ENCODE measurements at places on chromosomes 2 and 18.

DNA sequence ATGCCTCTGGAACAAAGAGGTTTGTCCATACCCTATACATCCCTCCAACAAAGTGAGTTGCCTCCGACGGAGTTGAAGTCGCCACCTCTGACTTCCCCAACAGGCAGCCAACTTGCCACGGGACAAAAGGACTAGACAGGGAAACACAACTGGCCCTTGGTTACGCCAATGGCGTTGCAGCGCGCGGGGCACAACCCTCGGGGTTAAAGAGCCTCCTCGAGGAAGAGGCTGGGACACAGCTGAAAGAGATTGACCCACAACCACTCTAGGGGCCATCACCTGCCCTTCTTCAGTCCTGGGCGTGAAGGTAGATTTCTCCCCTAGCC is 545 bp downstream of the GTF3C2 start:
- no peak for DNase-seq

GRCh38 chr2:227324642-227324994 is 433 bp upstream of the MFF start:
- no peak for DNase-seq

GRCh38 chr2:108316033-108316432 is 27.3 kb downstream of the SULT1C2 start:
- no peak for DNase-seq

DNA sequence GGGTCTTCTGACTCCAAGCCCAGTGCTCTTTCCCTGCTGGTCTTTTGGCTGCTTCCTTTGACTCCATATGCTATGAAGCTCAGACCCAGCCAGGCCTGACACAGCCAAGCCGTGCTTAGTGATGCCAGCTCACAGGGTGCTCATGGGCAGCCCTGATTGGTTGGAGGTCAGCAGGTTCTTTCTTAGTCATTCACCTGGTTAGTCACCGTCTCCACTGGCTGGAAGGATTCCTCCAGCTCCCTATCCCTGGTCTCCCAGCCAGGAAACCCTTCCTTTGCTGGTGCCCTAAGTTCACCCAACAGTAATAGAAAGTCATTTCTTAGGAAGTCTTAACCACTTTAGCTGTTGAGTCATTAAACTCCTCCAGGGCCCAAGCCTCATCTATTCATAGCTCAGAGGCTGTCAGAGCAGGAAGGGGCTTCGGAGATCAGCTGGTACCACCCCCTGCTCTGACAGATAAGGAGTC is 3.9 kb downstream of the KCNK3 start:
- DNase-seq, result no peak

- DNase-seq, result no peak
These were observed 66.0 kb upstream of the ITGB6 start for GRCh38 chr2:160266037-160266551.

- no peak for DNase-seq
These were observed 216.3 kb downstream of the MYT1L start for GRCh38 chr2:2114707-2115245.

GRCh38 chr2:122186761-122187222 is 431.3 kb downstream of the TSN start:
- no peak for DNase-seq

GRCh38 chr18:62670573-62670972 is 44.8 kb upstream of the PHLPP1 start:
- DNase-seq, result no peak

GRCh38 chr2:241703032-241703604 is 1.3 kb downstream of the ING5 start:
- no peak for DNase-seq

- no peak for DNase-seq
These were observed 27.2 kb downstream of the KIF1A start for GRCh38 chr2:240792629-240793312.

GRCh38 chr2:147082850-147083522 is 761.8 kb upstream of the ACVR2A start:
- DNase-seq, result peak; percentile 71

- DNase-seq, result no peak
These were observed 92.8 kb downstream of the AKAIN1 start for GRCh38 chr18:5104246-5104645.

- DNase-seq, result no peak
These were observed 190.4 kb downstream of the RIT2 start for GRCh38 chr18:42925036-42925435.

DNA sequence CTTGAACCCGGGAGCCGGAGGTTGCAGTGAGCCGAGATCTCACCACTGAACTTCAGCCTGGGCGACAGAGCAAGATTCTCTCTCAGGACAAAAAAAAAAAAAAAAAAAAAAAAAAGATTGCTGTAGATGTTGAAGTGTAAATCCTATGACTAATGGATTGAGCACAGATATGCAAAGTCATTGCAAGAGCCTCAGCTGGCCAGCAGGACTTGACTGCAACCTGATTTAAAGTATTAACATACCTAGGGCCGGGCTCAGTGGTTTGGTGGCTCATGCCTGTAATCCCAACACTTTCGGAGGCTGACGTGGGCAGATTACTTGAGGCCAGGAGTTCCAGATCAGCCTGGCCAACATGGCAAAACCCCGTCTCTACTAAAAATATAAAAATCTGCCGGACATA is 103.4 kb upstream of the MSH2 start:
- no peak for DNase-seq

DNA sequence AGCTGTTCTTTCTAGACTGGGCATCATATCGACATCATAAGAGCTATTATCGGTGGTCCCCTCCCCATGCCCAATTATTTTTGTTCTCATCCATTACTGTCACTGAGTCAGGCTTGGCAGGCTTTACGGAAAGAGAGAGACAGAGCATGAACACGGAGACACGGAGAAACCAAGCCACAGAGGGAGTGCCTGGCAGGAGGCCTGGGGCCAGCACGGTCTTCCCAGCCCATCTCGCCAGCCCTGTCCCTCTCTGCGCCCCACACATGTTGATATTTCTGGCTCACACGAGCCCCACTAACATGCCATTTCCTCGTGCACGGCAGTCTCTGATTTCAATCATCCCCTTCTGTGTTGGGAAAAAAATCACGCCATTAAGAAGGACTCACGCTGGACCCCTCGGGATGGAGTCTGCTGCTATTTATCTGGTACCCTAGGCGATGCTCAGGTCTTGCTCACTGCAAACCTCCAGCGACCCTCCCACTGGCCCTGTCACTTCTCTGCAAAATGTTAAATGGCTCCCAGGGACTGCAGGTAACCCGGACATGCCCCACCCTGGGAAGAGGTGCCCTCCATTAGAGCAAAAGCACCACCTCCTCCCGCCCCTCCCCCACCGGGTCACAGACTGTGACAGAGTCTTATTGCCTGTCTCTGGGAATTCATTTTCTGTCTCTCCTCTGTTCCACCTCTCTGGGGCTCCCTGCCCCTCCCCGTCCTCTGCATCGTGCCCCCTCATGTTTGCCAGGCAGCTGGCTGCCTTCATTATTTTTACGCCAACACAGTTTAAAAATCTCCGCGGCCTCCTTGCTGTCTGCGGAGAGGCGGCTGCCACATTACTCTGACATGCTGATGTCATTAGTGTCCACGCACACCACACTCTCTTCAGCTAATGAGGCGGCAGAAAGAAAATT is 40.1 kb upstream of the GBX2 start:
- DNase-seq, result no peak

GRCh38 chr2:98378901-98379300 is 32.6 kb downstream of the CNGA3 start:
- DNase-seq, result no peak

- DNase-seq, result no peak
These were observed 19.6 kb upstream of the RPIA start for GRCh38 chr2:88671786-88672427.

DNA sequence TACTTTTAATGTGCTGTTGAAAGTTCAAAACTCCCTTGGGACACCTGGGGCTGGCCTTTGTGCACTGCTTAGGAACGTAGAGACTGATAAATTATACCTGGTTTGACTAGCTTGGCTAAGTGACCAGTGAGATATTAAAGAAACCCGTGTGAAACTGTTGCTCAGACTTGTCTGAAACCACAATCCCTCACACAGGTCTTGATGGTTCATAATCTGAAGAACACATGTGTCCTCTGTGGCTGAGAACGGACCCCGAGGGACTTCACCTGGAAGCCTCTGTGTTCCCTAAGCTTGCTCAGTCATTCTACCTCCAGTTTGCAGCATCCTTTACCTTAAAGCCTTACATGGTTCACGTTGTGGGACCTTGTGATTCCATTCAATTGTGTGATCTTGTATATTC is 218.8 kb downstream of the CBLN2 start:
- no peak for DNase-seq

DNA sequence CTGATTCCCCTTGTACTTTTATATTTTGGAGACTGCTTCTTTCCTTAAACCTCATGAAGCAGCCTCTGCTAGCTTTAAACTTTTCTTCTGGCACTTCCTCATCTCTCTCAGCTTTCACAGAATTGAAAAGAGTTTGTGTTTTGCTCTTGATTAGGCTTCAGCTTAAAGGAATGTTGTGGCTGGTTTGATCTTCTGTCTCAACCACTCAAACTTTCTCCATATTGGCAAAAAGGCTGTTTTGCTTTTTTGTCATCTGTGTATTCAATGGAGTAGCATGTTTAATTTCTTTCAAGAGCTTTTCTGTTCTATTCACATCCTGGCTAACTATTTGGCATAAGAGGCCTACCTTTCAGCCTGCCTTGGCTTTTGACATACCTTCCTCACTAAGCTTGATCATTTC is 36.3 kb upstream of the MSTN start:
- DNase-seq, result no peak

GRCh38 chr2:39435741-39436591 is 1.1 kb downstream of the MAP4K3 start:
- DNase-seq, result no peak

DNA sequence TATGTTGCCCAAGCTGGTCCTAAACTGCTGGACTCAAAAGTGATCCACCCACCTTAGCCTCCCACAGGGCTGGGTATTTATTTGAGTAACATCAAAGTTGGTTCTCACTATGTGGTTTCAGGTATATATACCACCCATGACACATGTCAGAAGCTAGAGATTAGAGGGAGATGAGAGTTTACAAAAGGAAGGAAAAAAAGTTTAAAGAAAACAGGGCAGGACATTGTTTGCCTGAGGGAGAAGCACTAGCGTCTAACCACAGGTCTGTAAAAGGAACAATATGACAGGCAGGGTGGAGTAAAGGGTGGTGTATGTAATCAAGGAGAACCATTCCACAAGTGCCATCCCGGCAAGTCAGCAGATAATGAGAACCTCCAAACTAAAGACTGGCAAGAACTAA is 8.5 kb downstream of the CEP76 start:
- no peak for DNase-seq

All from activated CD4-positive, alpha-beta T cell treated with anti-CD3 and anti-CD28 coated beads for 4 hours (primary cell).